ENCODE measurements at places on chromosomes 3 and 15. TPM values are rescaled to one million over a fixed set of nuclear protein-coding genes. Genes with fewer than 3 reads are reported as not detected.

PRSS50 gene
- total RNA-seq, result not detected

FOXB1 gene
- 11.8 TPM for total RNA-seq

SLC28A1 gene
- total RNA-seq, result not detected

CCDC191 gene
- total RNA-seq, result 0.68 TPM

LYSMD2 gene
- total RNA-seq, result 5.8 TPM

CFAP100 gene
- not detected for total RNA-seq

CASR gene
- not detected for total RNA-seq

DNA sequence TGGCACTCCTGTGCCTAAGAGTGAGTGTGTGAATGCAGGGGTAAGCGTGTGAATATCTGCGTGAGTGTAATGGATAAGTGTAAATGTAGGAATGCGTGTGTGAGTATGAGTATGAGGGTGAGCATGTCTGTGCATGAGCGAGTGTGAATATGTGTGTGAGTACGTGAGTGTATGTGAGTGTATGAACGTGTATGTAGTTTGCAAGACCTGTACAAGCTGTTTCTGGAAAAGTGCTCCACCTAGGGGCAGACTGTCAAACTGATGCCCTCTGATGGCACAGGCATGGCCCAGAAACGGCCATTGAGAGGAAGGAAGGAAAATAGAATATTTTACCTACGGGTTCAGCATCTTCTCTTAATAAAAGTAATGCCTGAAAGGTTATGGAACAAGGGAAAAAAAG is 24.4 kb upstream of the FRMD4B start:
- DNase-seq, result peak; percentile 49

DNA sequence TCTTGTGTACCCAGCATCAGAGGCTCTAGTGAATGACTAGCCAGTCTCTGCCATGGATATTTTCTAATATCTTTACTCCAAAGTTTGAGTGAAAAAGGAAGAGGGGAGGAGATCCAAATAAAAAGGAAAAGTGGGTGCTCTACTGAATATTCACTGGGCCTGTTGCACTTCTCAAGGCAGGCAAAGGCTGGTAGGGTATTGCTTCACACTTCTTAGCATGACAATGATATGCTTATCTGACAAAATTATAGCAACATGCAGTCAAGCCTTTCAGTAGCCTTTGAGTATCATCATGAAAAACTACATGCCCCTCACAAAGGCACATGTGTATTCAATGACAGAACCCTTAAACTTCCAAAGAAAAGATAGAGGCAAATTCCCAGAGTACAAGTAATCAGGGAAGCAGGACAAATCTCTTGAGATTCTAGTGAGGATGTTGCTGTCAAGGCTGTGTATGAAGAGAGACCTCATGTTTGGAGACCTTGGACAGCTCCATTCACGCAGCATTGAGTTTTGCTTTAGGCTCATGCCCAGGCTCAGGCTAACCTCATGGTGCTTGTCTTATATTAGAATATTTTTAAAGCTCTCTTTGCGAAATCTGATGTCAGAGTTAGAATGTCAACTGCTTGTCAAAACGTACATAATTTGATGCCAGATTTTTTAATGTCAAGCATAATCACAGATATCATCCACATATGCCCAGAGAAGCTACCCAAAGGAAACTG is 506.9 kb downstream of the OCA2 start:
- no peak for DNase-seq

DNA sequence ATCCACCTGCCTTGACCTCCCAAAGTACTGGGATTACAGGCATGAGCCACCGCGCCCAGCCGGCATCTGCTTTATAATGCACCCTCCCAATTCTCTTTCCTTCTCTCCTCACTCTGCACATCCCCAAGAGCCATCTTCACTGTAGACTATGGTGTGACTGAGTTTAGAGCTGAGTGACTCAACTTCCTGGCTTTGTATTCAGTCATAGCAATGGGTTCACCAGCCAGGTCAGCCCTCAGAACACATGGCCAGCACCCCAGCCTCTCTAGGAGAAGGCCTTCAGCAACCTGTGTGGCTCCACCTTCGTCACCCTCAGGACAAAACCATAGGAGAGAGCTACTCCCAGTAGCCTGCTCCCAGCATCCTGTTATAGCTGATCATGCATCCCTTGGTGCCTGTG is 33.0 kb downstream of the ARID3B start:
- DNase-seq, result no peak

- no peak for DNase-seq
Observed at GRCh38 chr15:60651734-60652141, 172.8 kb upstream of the ICE2 start.

DNA sequence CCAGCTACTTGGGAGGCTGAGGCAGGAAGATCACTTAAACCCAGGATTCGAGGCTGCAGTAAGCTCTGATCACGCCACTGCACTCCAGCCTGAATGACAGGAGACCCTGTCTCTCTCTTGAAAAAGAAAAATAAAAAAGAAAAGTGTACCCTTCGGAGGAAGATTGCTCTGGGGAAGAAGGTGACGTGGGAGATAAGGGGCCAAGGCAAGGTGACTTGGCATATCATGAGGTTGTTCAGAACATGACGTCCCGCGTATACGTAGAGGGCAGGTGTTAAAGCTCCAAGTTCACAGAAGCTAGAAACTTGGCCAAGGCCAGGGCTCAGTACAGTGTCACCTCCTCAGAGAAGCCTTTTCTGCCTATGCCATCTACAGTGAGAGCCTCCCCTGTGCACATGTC is 6.7 kb upstream of the ACAD9 start:
- DNase-seq, result no peak

DNA sequence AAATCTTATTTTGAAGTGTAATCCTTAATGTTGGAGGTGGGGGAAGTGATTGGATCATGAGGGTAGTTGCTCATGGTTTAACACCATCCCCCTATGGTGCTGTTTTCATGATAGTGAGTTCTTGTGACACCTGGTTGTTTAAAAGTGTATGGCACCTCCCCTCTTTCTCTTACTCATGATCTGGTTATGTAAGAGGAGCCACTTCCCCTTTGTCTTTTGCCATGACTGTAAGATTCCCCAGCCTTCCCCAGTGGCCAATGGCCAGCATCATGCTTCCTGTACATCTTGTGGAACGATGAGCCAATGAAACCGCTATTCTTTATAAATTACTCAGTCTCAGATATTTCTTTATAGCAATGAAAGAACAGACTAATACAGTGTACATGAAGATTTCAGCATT is 39.8 kb upstream of the GMNC start:
- DNase-seq, result no peak

GRCh38 chr3:14129296-14129695 is 4.4 kb downstream of the TMEM43 start:
- DNase-seq, result no peak
